Fibroblast of villous mesenchyme (primary cell): ENCODE measurements at places on chromosomes 2 and 18.

DNA sequence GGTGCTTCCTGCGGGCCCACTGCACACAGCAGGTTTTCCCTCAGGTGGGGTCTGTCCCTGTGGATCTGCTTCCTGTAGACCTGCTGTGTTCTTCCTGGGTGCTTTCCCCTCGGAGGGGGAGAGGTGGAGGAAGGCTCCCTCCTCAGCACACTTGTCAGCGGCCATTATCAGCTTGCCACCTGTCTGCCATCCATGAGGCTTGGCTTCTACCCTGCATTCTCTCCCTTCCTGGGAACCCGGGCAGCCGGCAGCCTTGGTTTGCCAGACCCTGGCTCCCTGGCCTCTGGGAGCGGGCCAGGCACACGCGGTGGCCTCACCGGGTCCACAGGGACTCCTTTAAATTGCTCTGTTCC, 58.5 kb downstream of the INPP5D start:
- DNase-seq = no peak

DNA sequence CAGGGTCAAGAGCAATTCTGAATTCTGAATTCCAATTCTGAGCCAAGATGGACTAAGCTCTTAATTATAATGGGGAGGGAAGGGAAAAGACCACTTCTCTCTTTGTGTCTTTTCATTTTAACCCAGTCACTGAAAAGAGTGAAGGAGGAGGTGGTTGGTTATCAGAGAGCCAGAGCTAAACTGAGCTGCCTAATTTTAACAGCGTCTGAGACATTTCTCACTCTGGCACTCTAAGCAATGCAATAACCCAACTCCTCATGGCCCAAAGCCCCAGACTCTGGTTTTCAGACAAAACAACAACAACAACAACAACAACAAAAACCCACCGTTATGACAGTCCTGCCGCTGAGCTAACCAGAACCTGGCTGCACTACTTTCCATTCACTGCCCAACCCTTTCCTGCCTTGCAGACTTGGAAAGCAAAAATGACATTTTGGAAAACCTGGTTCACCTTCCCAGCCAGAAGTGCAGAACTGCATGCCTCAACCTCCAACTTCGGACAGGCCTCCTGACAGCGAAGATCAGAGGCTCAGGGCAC, 1.0 kb downstream of the CHST10 start:
- DNase-seq = no peak

DNA sequence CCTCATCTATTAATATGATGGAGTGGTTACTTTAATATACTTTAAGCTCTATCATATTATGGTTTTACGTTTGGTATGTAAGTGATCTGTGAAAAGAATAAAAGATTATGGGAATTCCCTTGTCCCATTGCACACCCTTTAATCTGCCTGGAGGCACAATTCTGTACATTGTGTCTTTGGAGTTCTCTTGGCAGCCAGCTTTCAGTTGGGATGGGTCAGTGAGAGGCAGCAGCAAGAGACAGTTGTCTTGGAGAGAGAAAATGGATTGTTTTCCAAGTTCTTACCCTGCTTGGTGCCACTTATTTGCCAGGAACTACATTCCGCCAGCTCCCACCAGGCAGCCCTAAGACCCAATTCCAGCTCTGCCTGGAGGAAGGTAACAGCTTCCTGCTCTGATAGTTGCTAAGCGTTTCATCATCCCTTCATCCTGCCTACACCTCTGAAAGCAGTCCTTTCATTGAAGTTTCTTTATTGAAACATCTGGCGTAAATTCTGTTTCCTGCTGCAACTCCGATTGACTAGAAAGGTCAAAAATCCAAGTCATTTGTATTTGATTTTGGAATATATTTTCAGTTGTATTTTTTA, 365.2 kb downstream of the AKAIN1 start:
- DNase-seq = no peak

DNA sequence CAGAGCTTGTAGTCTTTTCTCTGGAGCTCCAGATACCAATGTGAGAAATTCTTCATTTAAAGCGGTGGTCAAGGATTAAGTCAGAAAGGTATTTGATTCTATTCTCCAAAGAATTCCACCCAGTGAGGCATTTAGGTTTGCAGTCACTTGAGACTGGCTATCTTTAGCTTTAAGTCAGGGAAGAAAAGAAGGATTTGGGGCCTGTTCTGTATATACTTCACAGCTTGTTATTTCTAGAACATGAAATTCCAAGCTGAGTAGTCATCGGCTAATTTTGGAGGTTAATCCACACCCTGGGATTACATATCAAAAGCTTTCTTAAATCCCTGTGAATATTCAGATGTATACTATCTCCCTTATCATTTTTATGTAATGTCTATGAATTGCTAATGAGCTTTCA, 39.4 kb downstream of the MYOM1 start:
- DNase-seq = peak; percentile 53

GRCh38 chr2:174967691-174968260, 37.4 kb downstream of the CHN1 start:
- no peak for DNase-seq

- no peak for DNase-seq
Observed at GRCh38 chr2:219296142-219296541, 13.1 kb downstream of the PTPRN start.

- DNase-seq = no peak
Observed at GRCh38 chr18:48022021-48022420, 91.6 kb upstream of the SMAD2 start.

DNA sequence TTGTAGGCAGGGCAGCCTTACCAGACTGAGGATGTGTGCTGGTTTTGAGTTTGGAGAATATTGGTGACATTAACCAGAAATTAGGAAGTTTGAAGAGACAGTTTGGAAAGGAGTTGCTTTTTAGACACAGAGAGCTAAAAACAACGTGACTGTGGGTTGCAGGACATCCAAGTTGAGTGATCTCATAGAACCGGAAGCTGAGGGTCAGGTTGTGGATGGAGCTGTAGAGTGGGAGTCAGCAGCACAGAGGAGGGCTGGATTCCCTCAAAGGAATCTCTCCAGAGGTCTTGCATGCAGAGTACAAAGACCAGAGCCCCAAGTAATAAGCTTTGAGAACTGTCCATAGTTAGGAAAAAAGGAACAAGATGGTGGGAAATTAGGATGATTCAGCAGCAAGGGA, 9.3 kb downstream of the MAPRE3 start:
- peak; percentile 60 for DNase-seq
